ENCODE measurements at places on chromosomes 11 and 22.

DNA sequence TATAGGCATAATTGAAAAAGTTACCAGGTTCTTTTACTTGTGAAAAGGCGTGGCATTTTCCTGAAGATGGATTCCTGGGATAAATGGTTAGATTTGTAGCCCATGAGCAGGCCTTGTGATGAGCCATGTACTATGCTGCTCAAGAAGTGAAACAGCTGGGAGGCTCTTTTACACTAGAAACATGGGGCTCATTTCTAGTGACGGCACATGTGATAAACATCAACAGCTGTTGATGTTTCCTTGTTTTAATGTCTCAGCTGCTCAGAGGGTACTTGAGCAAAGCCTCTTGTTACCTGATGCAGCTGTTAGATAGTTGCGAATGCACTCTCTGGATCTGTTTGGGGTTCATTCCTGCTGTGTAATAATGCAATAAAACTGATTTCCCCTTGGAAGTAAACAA, 396.8 kb downstream of the GUCY1A2 start:
- no peak for DNase-seq

GRCh38 chr22:25828422-25828821, 86.4 kb downstream of the MYO18B start:
- no peak for DNase-seq

DNA sequence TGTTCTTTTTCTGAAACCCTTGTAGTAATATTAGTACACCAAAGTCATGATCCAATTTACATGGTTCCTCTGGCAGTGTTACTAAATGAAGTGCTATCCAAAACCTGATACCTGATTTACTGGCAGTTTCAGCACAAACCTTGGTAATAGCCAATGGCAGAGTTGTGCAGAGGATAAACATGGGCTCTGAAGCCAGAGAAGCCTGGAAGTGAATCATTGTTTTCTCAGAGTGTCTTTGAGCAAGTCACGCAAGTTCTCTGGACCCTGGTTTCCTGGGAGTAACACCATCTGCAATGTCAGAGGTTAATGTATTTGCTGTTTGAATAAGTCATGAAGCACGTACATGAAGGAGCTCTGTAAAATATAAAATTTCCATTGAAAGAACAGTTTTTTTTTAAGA, 222.3 kb upstream of the NARS2 start:
- no peak for DNase-seq

- DNase-seq: no peak
Measured at GRCh38 chr11:80204021-80204420, 763.2 kb upstream of the TENM4 start.

DNA sequence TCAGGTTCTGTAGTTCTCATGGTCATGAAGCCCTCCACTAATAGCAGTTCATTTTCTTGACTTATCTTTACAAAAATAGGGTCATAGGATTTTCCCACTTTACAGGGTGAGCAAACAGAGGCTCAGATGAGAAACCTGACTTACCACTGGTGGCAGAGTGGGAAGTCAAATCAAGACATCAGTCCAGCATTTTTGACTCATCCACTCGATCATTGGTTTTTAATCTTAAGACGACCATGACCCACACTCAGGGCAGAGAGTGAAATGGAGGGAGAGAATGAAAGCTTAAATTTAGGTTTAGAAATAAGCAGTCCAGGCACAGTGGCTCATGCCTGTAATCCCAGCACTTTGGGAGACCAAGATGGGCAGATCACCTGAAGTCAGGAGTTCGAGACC, 42.1 kb downstream of the RTL6 start:
- DNase-seq: no peak

DNA sequence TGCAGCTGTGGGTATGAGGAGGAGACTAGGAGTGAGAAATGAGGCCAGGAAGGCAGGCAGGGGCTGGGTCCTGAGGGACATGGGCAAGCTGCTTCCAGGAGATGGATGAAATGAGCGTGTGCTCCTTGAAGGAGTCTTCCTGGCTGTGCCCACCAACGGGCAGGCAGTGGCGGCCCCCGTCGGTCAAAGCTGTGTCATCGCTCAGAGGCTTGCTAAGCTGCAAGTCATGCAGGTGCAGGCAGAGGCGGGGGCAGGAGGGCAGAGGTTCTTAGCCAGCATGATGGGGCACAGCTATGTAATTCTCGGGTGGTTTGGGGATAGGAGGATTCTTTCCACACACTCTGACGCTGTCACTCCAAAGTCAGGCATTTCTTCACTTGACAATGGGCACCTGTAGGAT, 12.5 kb upstream of the PEX26 start:
- no peak for DNase-seq

DNA sequence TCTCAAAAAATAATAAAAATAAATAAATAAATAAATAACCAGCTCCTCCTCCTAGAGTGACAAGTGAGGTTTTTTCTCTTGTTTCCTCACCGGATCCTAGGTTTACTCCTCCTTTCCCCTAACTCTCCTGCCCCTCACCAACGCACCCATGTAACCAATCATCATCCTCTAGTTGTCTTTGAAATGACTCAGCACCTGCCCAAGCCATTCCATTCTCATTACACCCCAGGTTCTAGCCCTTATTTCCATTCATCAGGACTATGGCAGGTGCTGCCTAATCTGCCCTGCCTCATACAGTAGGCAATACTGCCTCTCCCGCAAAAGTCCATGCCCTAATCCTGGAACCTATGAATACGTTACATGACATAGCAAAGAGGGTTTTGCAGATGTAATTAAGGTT, 60.4 kb downstream of the BUD13 start:
- DNase-seq: no peak

DNA sequence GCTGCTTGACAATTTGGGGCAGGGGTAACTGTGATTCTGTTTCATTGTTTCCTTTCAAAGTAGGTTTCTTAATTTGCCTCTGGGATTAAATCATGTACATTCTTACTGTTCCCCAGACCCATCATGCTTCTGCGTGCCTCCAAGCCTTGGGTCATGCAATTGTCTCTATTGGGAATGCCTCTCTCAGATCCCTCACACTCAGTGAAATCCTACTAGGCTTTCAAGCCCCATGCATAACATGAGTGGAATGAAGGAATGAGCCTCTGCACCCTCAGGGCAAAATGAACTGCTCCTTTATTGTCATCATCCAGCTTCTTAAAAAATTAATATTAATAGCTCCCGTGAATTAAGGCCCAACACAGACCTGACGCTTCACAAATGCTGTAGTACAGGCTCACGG, 381.7 kb downstream of the TENM4 start:
- no peak for DNase-seq

DNA sequence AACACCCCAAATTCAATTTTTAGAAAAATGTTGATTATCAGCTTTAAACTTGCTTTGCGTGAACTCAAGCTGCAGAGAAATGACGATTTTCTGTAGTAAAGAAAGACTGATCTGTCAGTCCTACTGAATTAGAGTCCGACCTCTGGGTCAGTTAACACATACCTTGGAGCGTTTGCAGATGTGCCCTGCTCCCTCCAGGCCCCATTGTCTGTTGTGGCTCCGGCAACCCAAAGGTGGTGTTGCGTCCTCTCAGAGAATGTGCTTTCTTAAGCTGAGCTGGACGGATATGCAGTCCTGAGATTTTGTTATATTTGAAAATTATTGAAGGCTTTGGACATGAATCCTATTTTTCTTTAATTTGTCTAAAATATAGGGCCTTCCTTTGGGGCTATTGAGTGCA, 31.5 kb upstream of the MYO18B start:
- DNase-seq: no peak

DNA sequence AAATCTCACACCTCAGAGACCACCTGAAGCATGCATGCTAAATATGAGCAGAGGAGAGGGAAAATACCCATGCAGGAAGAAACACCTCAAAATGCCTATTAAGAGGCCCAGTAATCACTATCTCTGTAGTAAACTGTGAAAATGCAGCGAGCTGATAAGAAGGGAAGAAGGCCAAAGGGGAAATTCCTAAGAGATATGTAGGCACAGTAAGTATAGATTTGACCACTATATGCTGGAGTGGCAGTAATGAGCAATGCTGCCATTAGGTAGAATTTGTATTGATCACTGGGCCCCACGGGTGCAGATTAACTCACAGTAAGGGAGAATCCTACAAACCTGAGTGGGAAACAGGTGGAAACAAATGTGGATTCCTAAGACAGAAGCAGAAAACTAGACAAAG, 1813.1 kb upstream of the RAG2 start:
- DNase-seq: no peak

DNA sequence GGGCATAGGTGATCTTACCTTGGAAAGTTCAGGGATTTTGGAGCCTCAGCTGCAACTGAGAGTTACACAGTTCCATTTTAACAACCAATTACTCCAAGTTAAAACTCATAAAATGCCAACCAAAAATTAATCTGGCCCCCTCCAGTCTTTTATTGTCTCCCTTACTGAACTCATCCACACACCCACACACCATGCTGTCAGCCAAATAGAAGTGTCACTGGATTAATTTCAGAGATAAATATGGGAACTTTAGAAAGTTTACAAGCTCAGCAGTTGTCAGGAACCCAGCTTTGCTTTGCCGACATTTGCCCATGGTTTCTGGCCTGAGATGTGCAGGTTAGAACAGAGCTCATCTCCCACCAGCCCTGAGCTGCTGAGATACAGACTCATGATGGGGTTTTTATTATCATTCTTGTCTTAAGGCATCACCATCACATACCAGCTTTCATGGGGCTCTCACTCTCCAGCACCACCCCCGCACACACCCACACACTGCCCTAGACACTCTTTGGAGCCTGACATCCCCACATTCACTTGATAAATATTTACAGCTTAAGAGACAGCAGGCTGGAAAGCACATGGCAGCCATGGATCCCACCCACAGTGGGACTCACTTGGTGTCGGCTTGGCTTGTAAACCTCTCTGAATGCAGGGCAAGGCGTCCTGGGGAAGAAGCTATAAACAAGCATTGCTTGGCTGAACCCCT, 23.7 kb upstream of the CTR9 start:
- DNase-seq: no peak

DNA sequence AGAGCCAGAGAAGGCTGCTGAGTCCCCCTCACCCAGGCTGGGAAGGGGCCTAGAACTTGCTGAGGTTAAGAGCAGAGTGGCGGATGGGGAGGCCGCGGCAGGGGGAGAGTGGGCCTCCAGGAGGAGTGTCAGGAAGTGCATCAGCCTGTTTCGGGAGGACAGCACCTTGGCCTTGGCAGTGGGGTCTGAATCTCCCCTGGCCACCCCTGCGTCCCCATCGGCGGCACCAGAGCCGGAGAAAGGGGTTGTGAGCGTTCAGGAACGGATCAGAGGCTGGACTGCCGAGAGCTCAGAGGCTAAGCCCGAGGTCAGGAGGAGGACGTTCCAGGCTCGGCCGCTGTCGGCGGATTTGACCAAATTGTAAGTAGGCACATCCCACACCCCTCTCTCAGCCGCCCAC, 76.7 kb downstream of the KIAA1671 start:
- DNase-seq: no peak

- DNase-seq: no peak
Measured at GRCh38 chr11:41458641-41459040, 811 bp downstream of the LRRC4C start.

DNA sequence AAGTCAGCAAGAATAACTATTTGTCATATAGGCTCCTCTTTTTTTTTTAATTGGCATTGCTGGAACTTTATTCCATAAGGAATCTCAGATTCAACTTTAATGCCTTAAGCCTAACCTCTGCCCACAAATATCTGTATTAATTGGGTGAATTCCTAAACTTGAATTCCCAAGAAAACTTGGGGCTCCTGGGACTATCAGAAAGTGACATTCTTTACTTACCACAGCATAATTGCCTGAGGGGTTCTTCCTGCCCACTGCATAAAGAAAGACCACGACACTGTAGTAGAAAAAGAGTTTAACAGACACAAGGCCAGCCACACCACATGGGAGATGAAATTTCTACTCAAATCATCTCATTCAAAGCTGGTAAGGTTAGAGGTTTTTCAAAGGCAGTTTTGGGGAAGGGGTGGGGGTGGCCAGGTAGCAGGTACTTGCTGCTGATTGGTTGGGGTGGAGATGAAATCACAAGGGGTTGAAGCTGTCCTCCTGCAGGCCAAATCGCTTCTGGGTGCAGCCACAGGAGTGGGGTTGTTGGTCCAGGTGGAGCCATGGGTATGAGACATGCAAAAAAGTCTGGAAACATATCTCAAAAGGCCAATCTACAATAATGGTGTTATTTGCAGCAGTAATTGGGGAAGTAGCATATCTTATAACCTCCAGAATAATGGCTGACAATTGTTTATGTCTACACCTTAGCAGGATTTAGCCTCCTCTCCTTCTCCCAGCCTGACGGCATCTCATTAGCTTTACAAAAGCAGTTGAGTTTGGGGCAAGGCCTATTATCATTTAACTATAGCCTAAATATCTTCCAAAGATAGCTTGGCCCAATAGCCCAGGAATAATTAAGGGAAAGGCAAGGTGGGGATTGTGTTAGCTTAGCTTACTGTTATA, 4.8 kb upstream of the NLRP10 start:
- DNase-seq: no peak

DNA sequence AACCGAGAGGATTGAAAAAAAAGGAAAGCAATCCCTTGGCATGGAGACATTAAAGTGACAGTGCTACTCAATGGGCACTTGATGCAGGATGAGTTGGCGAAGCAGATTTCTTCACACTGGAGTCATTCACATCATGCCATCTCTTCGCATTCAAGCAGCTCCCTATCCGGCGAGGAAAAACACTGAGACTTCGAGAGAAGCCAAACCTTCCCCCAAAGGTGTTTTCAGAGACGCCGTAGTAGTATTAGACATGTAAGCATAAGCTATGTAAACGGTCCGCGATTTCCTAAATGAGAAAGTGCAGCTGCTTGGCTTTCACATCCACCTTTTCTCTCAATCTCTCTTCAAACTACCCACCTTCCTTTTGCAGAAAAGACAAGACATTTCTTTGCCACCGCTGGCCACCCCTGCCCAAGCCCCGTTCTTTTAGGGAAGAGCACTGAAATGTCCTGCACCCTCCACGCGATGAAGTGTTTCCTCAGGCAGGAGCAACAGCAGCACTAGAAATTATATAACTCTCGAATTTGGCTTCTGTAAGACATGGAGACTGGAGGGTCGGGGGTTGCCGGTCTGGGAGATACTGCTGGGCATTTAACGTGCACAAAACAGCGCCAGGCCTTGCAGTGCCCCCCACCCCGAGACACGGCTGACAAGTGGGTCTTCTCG, at the start of gene DLG2:
DLG2 (minus strand) TSS at position 13 of the 666 bp plus-strand sequence.
- no peak for DNase-seq

- no peak for DNase-seq
Measured at GRCh38 chr11:61969391-61969758, 1.9 kb upstream of the FTH1 start.

DNA sequence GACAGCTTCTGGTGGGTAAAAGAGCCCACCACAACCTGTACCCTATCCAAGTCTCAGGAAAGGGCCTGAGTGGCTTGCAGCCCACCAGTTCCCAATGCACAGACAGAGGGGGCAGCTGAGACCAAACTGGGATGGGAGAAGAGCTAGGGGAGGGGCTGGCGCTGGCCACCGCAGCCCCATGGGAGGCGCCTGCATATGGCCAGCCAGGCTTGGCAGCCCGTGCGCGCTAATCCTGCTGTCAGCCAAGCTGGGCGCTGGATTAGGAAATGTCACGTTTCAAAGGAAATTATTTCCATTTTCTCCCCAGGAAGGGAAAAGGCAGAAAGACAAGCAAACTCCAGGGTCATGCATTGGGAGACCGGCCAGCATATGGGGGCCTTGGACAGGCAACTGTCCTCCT, 236.8 kb downstream of the BUD13 start:
- DNase-seq: no peak

- DNase-seq: no peak
Measured at GRCh38 chr22:30763815-30764673, 69.4 kb downstream of the OSBP2 start.
